Right cardiac atrium (tissue), 5 donors: ENCODE measurements at places on chromosomes 2 and 18.
A peak's percentile ranks its signal among the peaks of the same experiment; 100 is the strongest.

GRCh38 chr2:100381240-100381639 lies 36.2 kb downstream of the CHST10 start:
- peak; percentile 78 for DNase-seq

- no peak for DNase-seq
These were observed 55.5 kb downstream of the NCK2 start for GRCh38 chr2:105800036-105800713.

- no peak for DNase-seq
These were observed 70.9 kb downstream of the ASB1 start for GRCh38 chr2:238497610-238498005.

- DNase-seq, result no peak
These were observed 222.9 kb downstream of the HNMT start for GRCh38 chr2:138187221-138187620.

DNA sequence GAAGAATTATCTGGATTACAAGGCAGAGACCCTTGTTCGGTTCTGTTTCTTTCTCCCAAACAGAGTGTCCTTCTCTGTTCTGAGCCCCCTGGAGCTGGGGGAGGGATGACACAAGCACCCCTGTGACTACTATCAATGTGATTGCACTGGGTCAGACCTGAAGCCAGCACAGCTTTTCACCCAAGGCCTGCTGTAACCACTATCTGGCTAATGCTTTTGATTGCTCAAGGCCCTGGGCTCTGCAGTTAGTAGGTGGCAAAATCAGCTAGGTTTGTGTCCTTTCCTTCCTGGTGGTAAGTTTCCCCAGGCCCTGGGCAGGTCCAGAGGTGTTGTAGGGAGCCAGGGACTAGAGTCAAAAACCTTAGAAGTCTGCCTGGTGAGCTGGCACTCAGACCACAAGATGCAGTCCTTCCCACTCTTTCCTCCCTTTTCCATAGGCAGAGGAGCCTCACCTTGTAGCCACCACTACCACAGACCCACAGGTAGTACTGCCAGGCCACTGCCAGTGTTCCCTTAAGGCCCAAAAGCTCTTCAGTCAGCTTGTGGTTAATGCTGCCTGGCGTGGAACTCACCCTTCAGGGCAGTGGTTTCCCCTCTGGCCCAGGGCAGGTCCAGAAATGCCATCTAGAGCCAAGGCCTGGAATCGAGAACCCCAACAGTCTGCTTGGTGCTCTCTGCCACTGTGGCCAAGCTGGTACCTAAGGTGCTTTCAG lies 83.0 kb downstream of the FAM117B start:
- no peak for DNase-seq

GRCh38 chr2:76599732-76600368 lies 889.1 kb upstream of the GCFC2 start:
- no peak for DNase-seq

GRCh38 chr2:191846515-191847476 lies at the start of gene CAVIN2:
Gene CAVIN2, minus strand, starts transcription at chr2:191847088. Its CDS starts 163 bp downstream, at chr2:191846925.
- peak; percentile 74 for DNase-seq

- no peak for DNase-seq
These were observed 431.1 kb upstream of the ZEB2 start for GRCh38 chr2:144950899-144951560.

GRCh38 chr2:30934066-30934465 lies 126.8 kb upstream of the CAPN13 start:
- DNase-seq, result no peak

- DNase-seq, result no peak
These were observed 37.1 kb upstream of the TNFRSF11A start for GRCh38 chr18:62287781-62288664.

- peak; percentile 69 for DNase-seq
These were observed 48.2 kb upstream of the SP3 start for GRCh38 chr2:174013315-174013751.

DNA sequence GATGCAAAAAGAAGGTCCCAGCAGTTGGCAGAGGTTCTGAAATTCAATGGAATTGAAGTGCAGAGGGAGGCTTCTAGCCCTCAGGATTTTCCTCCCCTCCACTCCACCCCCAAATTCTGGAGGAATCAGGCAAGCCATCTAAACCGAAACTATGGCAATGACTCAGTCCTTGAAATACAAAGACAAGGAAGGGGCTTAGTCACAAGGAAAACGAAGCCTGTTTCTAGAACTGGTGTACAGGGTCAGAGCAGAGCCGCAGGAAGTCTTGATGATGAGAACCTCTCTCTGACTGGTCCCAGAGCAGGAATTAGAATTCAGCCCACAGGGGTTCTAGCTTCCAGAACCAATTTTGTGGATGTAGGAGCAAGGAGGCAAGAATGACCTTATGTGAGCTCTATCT lies 111.7 kb upstream of the SCN1A start:
- no peak for DNase-seq

GRCh38 chr2:191833356-191833755 lies 13.5 kb downstream of the CAVIN2 start:
- DNase-seq, result no peak

- peak; percentile 86 for DNase-seq
These were observed 186.6 kb downstream of the MTX2 start for GRCh38 chr2:176455816-176456291.

- DNase-seq, result peak; percentile 56
These were observed 165.2 kb downstream of the DYSF start for GRCh38 chr2:71618327-71619113.

DNA sequence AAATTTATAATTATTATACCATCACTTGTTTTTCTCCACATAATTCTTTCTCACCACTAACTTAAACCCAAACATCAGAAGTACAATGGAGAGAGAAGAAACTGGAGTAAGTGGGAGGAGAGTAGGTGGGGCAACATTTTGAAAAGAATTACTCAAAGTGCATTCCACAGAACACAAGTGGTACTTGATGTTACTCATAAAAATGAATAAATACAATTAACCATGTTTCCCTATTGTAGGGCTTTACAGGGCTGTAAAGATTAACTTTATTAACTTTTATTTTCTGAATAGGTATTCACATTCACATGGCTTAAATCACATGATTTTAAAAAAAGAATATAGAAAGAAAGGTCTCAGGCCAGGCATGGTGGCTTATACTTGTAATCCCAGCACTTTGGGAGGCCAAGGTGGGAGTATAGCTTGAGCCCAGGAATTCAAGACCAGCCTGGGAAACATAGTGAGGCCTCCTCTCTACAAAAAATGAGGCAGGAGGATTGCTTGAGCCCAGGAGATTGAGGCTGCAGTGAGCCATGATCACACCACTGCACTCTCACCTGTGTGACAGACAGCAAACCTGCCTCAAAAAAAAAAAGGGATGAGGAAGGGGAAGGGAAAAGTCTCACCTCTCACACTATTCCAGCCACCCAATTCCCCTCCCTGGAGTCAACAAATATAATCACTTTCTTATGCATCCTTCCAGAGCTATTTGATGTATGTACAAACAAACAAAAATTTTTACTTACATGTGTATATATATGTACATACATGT lies 47.1 kb downstream of the KCNG3 start:
- DNase-seq, result no peak

GRCh38 chr18:26424428-26425147 lies 123.8 kb downstream of the KCTD1 start:
- no peak for DNase-seq

DNA sequence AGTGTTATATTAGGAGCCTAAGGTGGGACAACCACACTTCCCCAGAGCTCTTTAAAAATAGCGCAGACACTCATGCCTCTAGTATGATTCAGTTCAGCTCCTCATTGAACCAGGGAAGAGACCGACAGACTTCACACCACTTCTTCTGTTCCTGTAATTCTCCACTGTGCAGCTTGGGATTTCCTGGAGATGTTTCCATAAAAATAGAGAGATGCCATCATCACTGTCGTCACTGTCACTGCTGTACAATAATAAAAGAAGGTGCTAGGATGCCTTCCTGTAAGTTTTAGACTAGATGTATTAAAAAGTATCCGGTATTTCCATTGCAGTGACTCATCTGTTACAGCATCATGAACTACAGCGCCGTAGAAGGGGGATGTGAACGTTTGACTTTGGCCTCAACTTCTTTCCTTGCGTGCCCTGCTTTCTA lies 110.9 kb downstream of the FAM210A start:
- DNase-seq, result no peak

- no peak for DNase-seq
These were observed 34.5 kb downstream of the KLHL29 start for GRCh38 chr2:23419171-23420090.
